Hippocampal formation (tissue), 2 donors: ENCODE measurements at places on chromosomes 7 and 10.

- DNase-seq, result no peak
Measured at GRCh38 chr7:155857141-155857540, 44.9 kb upstream of the SHH start.

GRCh38 chr10:97612386-97612785 is 20.9 kb downstream of the MORN4 start:
- DNase-seq, result no peak

GRCh38 chr10:66836057-66836456 is 89.8 kb upstream of the LRRTM3 start:
- no peak for DNase-seq

DNA sequence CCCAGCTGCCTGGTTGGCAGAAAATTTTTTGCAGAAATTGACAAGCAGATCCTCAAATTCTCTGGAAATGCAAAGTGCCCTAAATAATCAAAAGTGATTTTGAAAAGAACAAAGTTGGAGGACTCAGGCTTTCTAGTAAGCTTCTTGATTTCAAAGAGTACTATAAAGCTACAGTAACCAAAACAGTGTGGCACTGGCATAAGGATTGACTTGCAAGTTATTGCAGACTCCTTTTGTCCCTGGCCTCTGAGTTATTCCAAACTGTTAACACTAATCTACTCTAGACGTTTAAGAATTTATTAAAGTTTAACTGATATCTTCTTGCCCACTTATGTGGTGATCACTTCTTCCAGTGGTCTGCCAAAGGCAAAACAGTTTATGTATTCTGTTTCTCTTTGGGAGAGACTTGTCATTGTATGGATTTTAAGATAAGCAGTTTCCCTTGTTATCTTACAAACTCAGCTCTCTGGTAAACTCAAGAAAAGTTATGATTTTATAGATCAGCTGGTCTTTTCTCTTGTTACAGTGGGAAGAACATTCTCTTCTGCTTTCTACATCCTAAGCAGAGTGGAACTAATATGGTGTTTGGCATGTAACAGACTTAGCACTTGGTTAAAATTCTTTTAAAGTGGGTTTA is 41.4 kb downstream of the LOXL4 start:
- no peak for DNase-seq

DNA sequence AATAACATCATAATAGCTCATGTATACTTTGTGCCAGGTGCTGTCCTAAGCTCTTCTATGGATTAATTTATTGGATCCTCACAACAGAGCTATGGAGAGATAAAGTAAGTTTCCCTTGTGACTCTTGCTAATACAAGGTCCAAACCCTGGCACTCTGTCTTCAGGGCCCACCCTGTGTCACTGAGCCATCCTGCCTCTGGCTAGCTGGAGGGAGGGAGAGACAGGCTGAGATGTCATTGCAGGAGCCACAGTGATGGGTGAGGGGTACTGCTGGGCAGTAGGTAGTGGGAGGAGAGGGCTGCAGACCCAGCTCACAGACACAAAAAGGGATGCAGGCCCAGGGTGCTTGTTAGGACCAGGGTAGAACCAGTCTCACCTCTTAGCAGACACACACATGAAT is 16.9 kb downstream of the GCK start:
- no peak for DNase-seq

DNA sequence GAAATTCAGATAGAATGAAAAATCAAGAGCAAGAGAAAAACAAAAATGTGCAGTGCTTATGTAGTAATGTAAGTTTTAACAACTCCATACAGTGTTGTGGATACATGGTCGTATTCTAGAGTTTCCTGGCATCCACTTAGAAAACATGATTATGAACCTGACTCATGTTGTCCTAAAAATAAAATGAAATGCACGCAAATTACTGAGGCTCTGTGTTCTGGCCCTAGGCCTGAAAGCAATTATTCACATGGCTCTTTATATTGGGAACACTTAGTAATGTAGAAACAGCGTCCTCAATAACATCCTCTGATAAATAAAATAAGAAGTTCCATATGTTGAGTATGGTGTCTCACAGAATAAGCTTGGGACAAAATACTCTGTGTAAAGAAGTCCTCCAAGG is 200.2 kb upstream of the SEMA3E start:
- no peak for DNase-seq

DNA sequence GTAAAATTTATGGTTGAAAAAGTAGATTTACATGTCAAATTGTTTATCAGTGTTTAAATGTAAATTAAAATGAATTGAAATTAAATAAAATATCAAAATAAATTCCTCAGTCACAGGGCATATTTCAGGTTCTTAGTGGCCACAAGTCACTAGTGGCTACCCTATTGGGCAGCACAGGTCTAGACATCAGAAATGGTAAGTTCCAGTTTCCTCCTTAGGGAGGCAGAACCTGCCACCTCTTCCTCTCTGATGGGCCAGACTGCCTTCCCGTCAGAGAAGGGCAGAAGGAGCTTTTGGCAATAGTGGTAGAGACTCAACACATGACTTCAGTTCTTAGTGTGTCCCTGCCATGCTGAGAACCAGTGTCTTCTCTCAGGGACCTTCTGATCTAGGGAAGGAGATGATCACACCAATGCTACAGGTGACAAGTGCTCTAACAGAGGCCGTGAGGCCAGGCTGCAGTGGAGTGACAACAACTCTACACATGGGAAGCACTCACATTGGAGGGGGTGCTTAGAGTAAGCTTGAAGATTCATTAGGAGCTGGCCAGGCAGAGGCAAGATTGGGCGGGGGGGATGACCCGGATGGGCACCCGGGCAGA is 14.4 kb upstream of the PCBD1 start:
- DNase-seq, result no peak
